Hematopoietic multipotent progenitor cell (in vitro differentiated cells): ENCODE measurements at places on chromosomes 11 and 22.
A peak's percentile ranks its signal among the peaks of the same experiment; 100 is the strongest.

- no peak for DNase-seq
These were observed 16.9 kb downstream of the C22orf31 start for GRCh38 chr22:29044657-29045176.

DNA sequence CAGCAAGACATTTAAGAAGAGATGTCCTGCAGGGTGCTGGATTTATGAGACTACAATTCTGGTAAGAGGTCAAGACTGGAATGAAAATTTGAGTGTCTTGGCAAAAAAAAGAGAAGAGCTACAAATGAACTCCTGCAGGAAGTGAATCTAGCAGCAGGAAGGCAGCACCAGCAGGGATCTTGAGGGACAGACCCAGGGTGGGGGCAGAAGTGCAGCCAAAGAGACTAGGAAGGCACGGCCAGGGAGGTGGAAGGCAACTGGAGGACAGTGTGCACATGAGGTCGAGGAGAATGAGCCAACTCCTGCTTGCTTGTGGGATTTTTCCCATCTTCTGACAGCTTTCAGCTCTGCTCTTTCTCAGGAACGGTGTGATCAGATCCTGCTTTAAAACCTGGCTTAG lies 263.2 kb downstream of the BUD13 start:
- DNase-seq: no peak

GRCh38 chr11:122556605-122557004 lies 98.9 kb upstream of the UBASH3B start:
- DNase-seq: no peak

GRCh38 chr11:95499516-95500135 lies 268.6 kb upstream of the SESN3 start:
- no peak for DNase-seq

- peak; percentile 9 for DNase-seq
These were observed 55.5 kb downstream of the ABTB2 start for GRCh38 chr11:34302046-34302921.

GRCh38 chr11:30344085-30344484 lies 21.2 kb downstream of the ARL14EP start:
- no peak for DNase-seq

- DNase-seq: no peak
These were observed 34.2 kb downstream of the MICAL2 start for GRCh38 chr11:12144330-12145174.

GRCh38 chr11:121933694-121934093 lies 182.3 kb downstream of the BLID start:
- DNase-seq: no peak

GRCh38 chr11:34330653-34331052 lies 27.2 kb downstream of the ABTB2 start:
- DNase-seq: no peak

- no peak for DNase-seq
These were observed 3.5 kb downstream of the H19 start for GRCh38 chr11:1994121-1994520.

- no peak for DNase-seq
These were observed 13.0 kb upstream of the CHRM4 start for GRCh38 chr11:46404476-46405017.
